ENCODE measurements at places on chromosomes 2 and 18.

DNA sequence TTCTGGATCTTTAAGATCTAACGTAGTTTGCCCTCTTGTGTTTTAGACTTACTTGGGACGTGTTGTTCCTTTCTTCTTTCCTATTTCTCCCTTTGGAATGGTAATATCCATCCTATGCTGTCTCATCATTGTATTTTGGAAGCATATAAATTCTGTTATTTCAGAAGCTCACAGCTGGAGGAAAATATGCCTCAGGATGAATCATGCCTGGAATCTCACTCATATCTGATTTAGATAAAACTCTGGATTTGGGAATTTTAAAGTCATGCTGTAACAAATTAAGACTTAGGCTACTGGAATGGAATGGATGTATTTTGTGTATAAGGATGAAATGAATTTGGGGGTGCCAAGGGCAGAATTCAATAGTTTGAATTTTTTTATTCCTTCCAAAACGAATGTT, 245.2 kb upstream of the GULP1 start:
- DNase-seq: no peak

DNA sequence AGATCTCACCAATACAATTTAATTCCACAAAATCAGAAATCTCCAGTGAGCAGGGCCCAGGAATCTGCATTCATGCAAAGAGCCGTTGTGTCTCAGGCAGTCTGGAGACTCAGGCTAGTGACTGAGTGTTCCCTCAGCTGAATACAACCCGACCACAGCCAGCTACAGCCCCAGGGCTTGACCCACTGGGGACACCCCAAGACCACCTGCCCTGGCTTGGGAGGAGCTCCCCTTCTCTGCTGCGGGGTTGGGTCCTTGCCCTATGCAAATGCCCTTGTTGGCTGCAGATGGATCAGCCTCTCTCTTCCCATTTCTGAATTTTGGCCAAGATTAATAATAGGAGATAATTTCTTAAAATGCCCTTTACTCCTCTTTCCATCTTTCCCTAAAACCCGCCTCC, 157.7 kb downstream of the TWIST2 start:
- DNase-seq: no peak

- DNase-seq: no peak
These were observed 21.7 kb upstream of the RAB10 start for GRCh38 chr2:26011990-26012856.

DNA sequence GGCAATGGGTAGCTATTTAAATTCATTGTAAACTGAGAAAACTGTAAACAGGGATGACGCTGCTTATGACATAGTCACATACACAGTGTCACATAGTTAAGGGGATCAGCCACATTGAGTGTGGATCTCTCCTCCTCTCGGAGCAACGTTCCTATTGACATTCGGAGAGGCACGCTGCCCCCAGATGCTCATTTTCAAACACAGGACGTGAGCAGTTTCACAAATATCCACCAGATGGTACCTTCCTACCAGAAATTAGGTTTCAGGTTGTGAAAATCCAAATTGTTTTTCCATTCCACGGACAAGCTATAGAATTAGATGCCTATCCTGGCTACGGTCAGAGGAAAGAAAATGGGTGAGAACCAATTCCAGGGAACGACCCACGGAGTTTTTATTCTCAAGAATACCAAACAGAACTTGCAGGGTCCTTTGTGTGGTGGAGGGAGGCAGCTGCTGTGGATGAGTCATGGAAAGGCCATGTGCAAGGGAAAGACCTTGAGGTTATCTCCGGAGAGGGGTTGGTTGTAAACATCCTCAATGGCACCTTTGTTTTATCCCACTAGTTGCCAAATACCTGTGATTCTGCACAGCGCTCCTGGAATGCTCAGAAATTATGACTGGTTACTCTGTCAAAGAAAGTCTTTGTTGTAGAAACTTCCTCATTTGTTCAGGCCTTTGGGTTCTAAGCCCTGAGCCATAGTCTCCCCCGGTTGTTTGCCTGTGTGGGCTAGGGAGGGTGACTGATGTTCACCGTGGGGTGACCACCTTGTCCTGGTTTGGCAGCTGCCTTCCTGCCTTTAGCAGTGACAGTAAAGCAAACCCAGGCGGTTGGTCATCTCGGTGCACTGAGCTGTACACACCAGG, 88.0 kb downstream of the ACTR3 start:
- DNase-seq: no peak

GRCh38 chr2:135785032-135785431, 43.4 kb downstream of the UBXN4 start:
- DNase-seq: no peak

DNA sequence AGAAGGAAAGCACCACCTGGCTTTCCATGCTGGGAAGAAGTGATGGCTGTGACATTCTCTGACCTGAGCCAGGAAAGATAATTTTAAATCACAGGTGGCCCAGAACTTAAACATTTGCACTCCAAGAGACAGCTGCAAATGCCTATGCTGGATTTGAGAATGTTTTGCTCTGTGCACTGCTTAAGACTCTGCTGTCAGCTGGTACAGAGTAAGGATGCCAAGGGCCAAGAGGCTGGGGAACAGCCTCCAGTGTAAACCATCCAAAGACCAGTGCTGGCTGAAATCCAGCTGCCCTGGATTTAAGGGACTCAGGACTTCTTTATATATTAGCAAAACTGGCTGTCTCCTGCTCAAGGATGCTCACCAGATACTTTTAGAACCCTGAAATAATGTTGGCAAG, 3.9 kb downstream of the HOXD8 start:
- DNase-seq: no peak

DNA sequence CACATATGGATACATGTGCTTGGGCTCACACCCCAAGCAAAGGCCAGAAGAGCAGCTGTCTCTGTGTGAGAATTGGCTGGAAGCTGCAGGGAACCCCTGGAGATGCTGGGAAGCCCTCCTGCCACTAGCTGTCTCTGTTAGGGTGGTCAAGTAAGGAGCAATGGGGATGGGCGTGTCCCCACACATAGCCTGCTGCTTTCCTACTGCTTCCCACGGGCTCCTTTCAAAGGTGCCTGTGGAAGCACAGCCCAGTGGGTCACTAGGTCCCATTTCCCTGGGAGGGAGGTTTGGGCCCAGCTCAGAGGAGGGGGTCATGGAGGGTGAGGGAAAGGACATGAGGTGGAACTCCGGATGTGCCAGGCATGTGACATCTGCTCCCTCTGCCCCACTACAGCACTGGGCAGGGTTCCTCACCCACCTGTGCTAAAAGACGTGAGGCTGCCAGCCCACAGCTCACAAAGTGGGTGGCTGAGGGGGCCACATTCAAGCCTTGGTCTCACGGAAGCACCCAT, 24.4 kb upstream of the MAL start:
- no peak for DNase-seq

DNA sequence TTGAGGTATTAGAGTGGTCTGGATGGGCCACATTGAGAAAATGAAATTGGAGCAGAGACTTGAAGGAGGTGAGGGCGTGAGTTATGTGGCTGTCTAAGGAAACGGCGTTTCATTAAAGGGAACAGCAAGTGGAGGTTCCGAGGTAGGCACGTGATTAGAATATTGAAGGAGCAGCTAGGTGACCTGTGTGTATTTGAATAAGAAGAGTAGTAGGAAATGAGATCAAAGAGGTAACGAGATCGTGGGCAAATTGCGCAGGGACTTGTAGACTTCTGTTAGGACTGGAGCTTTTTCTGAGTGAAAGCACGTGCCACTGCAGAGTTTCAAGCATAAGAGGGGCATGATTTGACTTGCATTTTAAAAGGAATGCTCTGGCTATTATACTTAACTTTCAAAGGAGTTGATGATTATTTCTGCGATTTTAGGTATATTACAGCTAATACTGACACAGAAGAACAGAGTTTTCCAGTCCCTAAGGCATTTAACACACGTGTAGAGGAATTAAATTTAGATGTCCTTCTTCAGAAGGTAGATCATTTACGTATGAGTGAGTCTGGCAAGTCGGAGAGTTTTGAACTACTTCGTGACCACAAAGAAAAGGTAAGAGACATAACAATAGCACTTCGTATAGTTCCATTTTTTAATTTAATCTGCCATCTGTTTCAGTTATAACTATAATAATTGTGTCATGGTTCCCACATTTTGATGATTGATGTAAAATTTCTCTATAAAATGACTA, 48.7 kb downstream of the RMDN2 start:
- DNase-seq: no peak

DNA sequence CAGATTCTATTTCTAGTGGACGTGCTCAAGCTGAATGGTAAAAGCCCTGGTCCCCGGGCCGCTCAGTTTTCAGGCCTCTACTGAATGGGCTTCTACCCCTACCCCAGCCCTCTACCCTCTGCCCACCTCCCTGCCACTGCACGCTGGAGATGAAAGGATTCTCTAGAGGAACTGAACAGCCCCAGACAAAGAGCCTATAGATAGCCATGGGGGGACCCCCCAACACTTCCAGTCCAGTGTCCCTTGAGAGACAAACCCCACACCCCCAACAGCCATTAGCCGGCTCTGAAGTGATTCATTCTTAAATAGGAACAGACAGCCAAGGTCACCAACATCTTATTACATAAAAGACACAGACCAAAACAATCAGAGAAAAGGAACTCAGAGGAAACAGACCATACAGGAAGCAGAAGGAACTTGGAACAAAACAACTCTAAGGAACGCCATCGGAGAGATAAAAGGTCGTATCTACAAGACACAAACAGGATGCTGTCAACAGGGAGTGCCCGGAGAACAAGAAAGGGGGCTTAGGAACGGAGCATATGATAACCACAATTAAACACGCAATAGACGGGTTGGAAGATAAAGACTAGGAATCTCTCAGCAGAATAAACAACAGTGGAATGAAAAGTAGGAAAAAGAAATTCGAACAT, 23.5 kb downstream of the TMEM37 start:
- DNase-seq: no peak

- no peak for DNase-seq
These were observed 223.8 kb downstream of the TTC32 start for GRCh38 chr2:19677825-19678518.

DNA sequence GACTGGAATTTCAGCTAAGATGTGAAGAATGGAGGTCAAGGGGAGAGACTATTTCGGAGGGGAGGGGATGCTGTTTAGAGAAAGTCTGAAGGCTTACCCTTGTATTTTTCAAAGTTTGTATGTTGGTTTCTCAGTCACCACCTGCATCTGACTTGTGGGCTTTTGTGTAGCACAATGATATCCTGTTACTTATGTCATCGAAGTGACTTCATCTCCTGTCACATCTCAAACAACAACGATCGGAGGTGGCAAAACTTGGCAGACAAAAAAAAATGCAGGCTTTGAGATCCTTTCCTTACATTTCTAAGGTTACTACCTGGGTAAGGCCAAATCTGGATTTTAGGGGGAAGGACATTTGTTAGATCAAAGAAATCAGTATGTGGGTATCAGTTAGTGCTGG, 11.7 kb upstream of the CXCR4 start:
- peak; percentile 80 for DNase-seq

- no peak for DNase-seq
These were observed 94.9 kb downstream of the COBLL1 start for GRCh38 chr2:164746713-164747112.

DNA sequence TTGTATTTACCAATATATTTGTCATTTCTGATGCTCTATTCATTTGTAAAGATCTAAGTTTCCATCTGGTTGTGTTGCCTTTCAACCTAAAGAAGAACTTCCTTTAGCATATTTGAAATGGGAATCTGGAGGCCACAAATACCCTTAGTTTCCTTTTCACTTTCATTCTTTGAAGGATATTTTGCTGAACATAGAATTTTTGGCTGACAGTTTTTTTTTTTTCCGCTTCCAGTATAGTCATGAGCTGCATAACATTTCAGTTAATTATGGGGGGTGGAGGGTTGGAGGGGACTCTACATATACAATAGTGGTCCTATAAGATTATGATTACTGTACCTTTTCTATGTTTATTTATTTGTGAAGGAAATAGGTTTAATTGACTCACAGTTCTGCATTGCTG, 83.9 kb downstream of the CERS6 start:
- no peak for DNase-seq

GRCh38 chr2:204705243-204705932, 160.1 kb downstream of the PARD3B start:
- no peak for DNase-seq

DNA sequence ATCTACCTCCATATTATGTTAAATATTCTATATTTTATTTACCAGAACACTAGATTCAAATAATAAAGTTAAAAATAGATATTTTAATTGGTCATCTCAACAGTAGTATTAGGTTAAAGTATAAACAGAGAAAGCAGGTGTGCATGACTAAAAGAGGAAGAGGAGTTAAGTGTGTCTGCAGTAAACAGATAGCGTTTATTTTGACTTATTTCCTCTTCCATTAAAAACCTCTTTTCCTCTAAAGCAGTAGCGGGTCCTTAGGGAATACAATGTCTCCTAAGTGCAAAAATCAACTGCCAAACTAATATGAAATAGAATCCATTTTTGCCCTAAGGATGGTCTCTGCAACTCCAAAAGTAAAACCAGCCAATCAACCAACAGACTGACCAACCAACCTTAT, 27.7 kb downstream of the EIF2AK3 start:
- no peak for DNase-seq

DNA sequence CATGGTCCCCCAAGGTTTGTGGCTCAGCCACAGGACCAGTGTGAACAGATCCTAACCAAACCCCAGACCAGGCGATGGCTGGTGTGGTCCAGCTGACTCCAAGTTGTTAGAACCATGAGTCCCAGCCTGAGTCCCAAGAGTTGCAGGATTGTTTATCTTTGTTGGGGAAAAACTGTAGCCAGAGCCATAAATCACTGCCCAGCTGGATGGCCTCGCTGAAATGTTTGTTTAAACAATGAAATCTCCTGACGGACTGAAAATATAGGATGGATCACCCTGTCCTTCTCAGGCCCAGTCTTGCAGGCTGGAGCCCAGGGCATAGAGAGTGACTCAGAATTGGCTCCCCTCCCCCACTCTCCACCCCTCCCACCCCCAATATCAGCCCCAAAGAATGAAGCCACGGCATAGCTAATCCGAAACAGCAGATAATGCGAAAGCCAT, 36.4 kb downstream of the PKDCC start:
- DNase-seq: no peak

DNA sequence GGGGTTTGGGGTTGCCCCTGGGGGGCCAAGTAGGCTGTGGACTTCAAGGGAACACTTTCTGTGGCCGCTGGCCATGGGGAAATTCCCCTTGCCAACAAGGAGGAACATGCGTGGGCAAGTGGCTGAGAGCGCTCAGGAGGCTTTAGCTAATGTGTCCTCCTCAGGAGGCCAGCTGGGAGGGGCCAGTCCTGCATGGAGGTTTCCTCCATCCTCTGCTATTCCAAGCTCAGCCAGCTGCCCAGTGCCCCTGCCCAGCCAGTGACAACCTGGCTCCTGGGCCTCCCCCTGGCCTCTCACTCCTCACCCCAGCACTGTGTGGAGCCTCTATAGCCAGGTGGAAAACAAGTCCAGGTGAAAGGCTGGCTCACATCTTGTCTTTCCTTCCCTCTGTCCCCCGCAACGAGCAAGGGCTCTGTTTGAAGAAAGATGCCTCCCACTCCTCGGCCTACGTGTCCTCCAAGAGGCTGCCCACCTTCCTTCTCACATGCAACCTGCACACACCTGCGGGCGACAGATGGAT, 64.4 kb upstream of the DAPL1 start:
- DNase-seq: no peak
